A673 (cell line): ENCODE measurements at places on chromosomes 2 and 18.

GRCh38 chr2:124088616-124089015 is 63.5 kb downstream of the CNTNAP5 start:
- no peak overlapping the region for H3K4me3 ChIP-seq
- no peak overlapping the region for H3K27ac ChIP-seq
- no peaks in the 10 kb centered on the region for H3K36me3 ChIP-seq
- H3K4me1 ChIP-seq = no peaks in the 10 kb centered on the region
- H3K27me3 ChIP-seq = no peaks in the 10 kb centered on the region

DNA sequence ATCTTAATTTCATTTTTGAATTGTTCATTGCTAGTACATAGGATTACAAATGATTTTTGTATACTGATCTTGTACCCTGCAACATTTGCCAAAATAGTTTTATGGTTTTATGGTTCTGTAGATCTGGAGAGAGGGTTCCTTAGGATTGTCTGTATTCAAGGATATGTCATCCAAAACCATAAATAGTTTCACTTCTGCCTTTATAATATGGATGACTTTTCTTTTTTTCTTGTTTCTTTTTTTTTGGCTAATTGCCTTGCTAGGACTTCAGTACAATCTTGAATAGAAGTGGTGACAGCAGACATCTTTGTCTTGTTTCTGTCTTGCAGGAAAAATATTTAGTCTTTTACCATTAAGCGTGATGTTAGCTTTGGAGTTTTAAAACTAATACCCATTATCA is 383.9 kb upstream of the HS6ST1 start:
- H3K27me3 ChIP-seq = peaks cover 10% of the 10 kb centered on the region
- H3K4me1 ChIP-seq = no peaks in the 10 kb centered on the region
- H3K36me3 ChIP-seq = no peaks in the 10 kb centered on the region
- H3K27ac ChIP-seq = no peak overlapping the region
- no peak for DNase-seq

DNA sequence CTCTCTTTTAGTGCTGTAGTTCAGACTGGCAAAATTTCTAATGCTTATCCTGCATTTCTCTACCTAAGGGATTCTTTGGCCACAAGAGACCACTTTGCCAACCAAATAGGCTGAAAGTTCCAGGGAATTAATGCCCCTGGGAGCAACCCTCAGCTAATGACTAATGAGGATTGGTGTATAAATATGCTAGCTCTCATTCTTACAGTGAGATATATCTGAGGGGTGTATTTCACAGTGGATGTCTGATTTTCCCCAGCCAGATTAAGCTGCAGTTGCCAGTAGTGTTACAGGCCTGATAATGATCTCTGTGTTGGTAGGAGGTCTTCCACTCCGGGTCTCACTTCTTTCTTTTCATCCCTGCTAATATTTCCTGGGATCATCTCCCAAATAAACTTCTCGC is 90.4 kb downstream of the GULP1 start:
- H3K27ac ChIP-seq = no peak overlapping the region
- no peak overlapping the region for H3K4me3 ChIP-seq
- no peaks in the 10 kb centered on the region for H3K4me1 ChIP-seq
- H3K27me3 ChIP-seq = no peaks in the 10 kb centered on the region
- H3K36me3 ChIP-seq = no peaks in the 10 kb centered on the region
- peak; percentile 33 for DNase-seq

GRCh38 chr2:110888411-110888810 is 156.0 kb downstream of the ACOXL start:
- DNase-seq = no peak
- H3K27me3 ChIP-seq = peaks cover 8% of the 10 kb centered on the region
- H3K27ac ChIP-seq = no peak overlapping the region
- H3K4me1 ChIP-seq = no peaks in the 10 kb centered on the region
- H3K36me3 ChIP-seq = no peaks in the 10 kb centered on the region

GRCh38 chr18:61286867-61287266 is 46.4 kb upstream of the CDH20 start:
- DNase-seq = no peak
- H3K27me3 ChIP-seq = peaks cover 15% of the 10 kb centered on the region
- H3K36me3 ChIP-seq = no peaks in the 10 kb centered on the region
- H3K27ac ChIP-seq = no peak overlapping the region
- no peaks in the 10 kb centered on the region for H3K4me1 ChIP-seq

DNA sequence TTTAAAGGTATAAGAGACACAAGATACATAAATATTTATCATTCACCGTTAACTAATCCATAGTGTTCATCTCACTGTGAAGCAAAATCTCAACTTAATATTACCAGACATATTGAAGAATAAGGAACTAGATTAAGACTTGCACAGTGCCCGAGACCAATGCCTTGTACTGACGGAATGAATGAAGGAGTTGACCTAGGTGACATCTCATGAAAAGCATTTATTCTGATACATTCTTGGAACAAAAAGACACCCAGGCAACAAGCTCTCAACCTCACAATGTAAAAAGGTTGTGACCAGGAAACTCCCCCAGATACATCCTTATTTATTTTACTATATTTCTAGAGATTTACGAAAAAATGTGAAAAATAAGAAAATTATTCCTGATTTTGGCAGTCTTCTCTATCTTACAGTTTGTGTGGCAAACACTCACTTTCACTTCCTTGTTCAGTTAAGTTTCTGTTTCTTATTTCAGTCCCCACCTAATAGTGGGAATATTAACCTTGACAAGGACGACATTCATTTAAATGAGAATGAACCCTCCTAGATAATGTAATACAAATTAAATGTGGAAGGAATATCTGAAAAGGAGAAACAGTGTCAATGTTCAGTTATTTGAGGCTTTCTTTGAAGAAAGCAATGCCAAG is 28.4 kb downstream of the M1AP start:
- H3K27me3 ChIP-seq = peaks cover 5% of the 10 kb centered on the region
- DNase-seq = no peak
- H3K36me3 ChIP-seq = no peaks in the 10 kb centered on the region
- H3K27ac ChIP-seq = no peak overlapping the region
- no peak overlapping the region for H3K4me3 ChIP-seq

DNA sequence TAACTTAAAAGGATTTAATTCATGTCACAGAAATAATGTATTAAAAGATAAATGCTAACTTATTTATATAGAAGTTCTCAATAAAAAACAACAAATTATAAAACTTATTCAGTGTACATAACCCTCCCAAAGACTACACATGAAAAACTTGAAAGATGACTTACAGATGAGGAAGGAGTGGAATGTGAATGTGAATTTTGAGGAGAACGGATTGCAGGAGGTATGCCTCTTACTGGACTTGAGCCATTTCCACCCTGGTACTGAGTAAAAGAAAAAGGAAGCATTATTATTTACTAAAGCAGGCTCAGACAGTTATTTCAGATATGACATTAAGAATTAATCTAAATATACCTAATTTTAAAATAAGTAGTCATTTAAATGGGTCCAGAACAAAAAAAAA is 104.4 kb downstream of the TLK1 start:
- H3K4me1 ChIP-seq = no peaks in the 10 kb centered on the region
- DNase-seq = no peak
- H3K4me3 ChIP-seq = no peak overlapping the region
- no peaks in the 10 kb centered on the region for H3K27me3 ChIP-seq

DNA sequence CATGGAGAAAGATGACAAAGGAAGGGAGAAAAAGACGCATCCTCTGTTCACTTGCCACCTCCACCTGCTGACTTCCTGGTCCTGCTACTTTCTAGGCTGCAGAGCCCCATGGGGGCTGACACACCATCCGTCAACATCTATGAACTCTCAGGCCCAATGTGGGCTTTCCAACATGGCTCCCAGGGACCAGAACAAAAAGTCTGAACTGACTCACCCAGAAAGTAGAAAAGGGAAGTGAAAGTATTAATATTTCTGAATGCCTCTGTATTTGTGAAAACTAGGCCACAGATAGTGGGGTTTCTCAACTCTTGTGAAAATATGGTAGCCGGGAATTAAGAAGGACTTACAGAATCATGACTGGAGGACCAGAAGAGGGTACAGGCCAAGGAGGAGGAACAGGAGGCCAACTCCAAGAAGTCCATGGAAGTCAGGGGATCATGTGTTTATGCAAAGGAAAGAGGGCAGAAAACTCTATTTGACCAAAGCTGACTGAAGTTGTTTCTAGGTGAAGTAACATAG is 123.1 kb upstream of the CAB39 start:
- H3K36me3 ChIP-seq = no peaks in the 10 kb centered on the region

- peaks cover 24% of the 10 kb centered on the region for H3K4me1 ChIP-seq
- H3K27me3 ChIP-seq = no peaks in the 10 kb centered on the region
- no peaks in the 10 kb centered on the region for H3K36me3 ChIP-seq
- peak overlapping the region; percentile 58 for H3K27ac ChIP-seq
Measured at GRCh38 chr18:12838178-12838634, 45.8 kb downstream of the PTPN2 start.

DNA sequence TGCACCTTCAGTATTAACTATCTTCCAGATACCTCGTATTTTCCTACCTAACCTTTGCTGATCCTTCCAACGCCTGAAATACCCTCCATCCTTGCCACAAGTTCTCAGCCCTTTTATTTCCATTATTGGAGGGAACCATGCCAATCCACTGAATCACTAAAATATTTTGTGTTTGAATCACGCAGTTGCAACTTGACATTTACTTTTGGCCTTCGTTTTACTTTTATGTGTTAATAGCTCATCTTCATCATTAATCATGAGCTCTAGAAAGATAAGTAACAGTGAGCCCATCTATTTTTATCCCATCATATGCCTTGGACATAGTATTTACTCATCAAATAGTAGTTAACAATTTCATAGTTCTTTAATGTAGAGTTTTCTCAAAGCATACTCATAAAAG is 463.2 kb downstream of the THSD7B start:
- H3K4me3 ChIP-seq = no peak overlapping the region
- H3K4me1 ChIP-seq = no peaks in the 10 kb centered on the region
- H3K36me3 ChIP-seq = no peaks in the 10 kb centered on the region
- DNase-seq = no peak
- no peaks in the 10 kb centered on the region for H3K27me3 ChIP-seq

DNA sequence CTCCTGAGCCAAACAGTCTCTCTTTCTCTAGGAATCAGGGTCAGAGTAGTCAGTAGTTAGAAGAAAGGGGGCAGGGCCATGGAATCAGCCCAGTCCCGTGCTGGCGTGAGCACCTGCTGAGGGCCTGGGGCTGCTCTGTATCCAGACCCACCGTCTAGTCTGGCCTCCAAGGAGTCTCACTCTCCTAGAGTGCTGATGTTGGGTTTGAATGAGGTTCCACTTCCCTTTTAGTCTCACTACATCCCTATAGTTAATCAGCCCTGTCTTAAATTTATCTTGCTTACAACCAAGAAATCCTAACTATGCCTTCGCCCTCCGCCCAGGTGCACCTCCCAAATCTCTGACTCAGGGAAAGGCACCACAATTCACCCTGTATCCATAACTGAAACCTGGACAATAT is 13.4 kb upstream of the KCTD1 start:
- no peak for DNase-seq
- no peaks in the 10 kb centered on the region for H3K4me1 ChIP-seq
- H3K27ac ChIP-seq = no peak overlapping the region
- no peak overlapping the region for H3K4me3 ChIP-seq
- no peaks in the 10 kb centered on the region for H3K36me3 ChIP-seq

- H3K27ac ChIP-seq = no peak overlapping the region
- no peak for DNase-seq
- H3K36me3 ChIP-seq = peaks cover 29% of the 10 kb centered on the region
- no peaks in the 10 kb centered on the region for H3K27me3 ChIP-seq
Measured at GRCh38 chr2:117956036-117956796, 57.7 kb downstream of the CCDC93 start.

DNA sequence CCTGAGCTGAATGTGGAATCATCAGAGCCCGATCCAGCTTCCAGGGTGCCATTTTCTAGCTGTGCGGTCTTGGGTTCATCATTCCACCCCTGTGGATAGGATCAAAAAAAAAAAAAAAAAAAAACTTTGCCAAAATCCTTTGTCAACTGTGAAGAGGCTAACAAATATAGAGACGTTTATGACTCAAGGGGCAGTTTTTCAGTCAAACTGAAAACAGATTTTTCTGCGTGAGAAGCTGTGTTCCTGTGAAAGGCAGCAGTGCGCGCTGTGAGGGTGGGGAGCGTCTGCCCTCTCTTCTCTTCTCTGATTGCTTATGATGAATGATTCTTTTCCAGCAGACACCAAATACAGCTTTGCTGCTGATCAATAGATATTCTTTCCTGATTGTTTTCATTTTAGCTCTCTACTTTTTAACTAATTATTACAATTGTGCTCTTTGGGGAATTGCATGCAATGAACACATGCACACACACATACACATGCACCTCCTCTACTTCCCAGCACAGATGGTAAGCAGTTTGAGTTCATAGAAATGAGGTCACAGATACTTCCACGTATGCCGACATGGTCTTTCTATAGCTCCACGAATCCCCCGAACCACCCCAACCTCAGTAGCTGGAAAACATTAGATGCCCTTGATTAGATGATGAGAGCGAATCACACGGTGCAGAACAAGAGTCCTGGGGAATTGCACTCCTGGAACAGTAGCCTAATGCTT is 175.4 kb downstream of the NRP2 start:
- H3K27ac ChIP-seq = no peak overlapping the region
- no peak overlapping the region for H3K4me3 ChIP-seq
- no peak for DNase-seq
- no peaks in the 10 kb centered on the region for H3K4me1 ChIP-seq

- H3K27me3 ChIP-seq = peaks cover 20% of the 10 kb centered on the region
- no peaks in the 10 kb centered on the region for H3K36me3 ChIP-seq
Measured at GRCh38 chr2:179428649-179429048, 164.0 kb upstream of the SESTD1 start.

DNA sequence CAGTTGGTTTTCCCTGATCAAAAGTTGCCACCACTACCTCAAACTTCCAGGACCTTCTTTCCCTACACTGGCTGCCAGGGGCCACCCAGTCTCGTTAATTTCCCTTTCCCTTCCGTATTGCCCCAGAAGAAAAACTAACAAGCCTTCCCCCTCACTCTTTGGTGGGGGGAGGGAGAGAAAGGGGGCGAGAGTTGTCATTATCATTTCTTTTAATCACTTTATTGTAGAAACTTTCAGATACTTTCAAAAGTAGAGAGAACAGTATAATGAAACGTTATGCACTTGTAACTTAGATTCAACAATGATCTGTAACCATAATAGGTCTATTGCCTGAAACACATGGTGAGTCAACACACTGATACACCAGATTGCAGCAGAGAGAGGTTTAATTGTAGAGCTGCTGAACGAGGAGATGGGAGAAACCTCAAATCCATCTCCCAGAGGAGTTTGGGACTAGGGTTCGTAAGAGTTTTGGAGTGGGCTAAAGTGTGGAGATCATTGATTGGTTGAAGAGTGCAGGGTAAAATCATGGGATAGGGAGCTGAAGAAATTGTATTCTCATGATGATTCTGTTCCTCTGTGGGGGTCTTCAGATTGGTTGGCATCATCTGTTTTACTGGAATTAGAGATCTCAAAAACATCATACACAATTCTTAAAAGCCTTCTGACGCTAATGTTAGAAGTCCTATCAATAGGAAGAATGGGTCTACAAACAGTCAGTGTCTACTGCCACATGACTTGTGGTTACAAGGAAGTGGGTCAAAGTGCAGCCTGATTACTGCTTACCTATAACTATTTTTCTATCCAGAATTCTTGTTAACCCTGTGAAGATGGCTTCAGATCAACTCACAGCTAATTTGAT is 2.6 kb upstream of the RNF149 start:
- no peak overlapping the region for H3K4me3 ChIP-seq
- no peak for DNase-seq

- H3K27ac ChIP-seq = no peak overlapping the region
- H3K4me3 ChIP-seq = no peak overlapping the region
- DNase-seq = no peak
- H3K4me1 ChIP-seq = no peaks in the 10 kb centered on the region
Measured at GRCh38 chr18:50189160-50189559, 5.8 kb downstream of the MYO5B start.

GRCh38 chr2:65688141-65688886 is 255.9 kb upstream of the SPRED2 start:
- no peaks in the 10 kb centered on the region for H3K27me3 ChIP-seq
- DNase-seq = no peak
- H3K27ac ChIP-seq = no peak overlapping the region
